Glutamatergic neuron (in vitro differentiated cells): ENCODE measurements at places on chromosomes 11 and 22.

GRCh38 chr11:47001781-47002181, 65.2 kb downstream of the CSTPP1 start:
- H3K4me3 ChIP-seq: no peak overlapping the region
- DNase-seq: no peak
- no peaks in the 10 kb centered on the region for H3K27me3 ChIP-seq
- no peaks in the 10 kb centered on the region for H3K36me3 ChIP-seq
- peaks cover 3% of the 10 kb centered on the region for H3K4me1 ChIP-seq

DNA sequence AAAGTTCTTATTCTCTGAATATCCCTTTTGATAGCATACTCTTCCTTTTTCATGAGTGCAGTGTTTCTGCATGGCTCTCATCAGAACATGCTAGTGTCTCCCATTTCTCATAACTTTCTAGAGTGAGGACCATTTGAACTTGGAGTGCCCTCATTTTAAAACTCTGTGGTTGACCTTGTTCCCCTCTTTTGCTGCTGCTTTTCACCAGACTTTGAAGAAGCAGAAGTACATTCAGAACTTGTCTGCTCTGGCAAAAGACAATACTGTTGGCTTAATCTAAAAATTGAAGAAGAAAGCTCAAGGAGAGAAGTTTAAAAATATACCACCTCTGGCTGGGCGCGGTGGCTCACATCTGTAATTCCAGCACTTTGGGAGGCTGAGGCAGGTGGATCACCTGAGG, 35.0 kb downstream of the PPARA start:
- H3K27me3 ChIP-seq: peaks cover 4% of the 10 kb centered on the region
- no peak overlapping the region for H3K27ac ChIP-seq
- H3K36me3 ChIP-seq: peaks cover 23% of the 10 kb centered on the region
- H3K4me3 ChIP-seq: no peak overlapping the region
- DNase-seq: no peak
- no peaks in the 10 kb centered on the region for H3K4me1 ChIP-seq

- no peaks in the 10 kb centered on the region for H3K27me3 ChIP-seq
- H3K4me3 ChIP-seq: no peak overlapping the region
- peaks cover 9% of the 10 kb centered on the region for H3K4me1 ChIP-seq
- no peak for DNase-seq
- peaks cover 4% of the 10 kb centered on the region for H3K36me3 ChIP-seq
These were observed 35.0 kb upstream of the ADORA2A start for GRCh38 chr22:24392218-24392931.

DNA sequence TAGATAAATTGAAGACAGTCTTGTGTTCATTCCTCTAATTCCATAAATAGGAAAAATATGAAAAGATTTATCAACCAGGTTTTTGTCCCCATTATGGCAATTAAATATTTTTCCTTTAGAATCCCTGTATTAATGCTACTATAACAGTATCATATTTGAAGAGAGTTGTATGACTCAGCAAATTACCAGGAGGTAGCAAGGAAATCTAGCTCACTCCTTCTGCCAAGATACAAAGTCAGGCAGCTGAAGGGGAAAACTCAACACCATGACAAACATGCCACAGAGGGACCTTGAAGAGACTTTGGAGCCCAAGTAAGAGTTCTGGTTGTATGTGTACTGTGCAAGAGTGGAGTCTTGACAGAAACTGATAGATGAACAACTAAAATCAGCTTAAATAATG, 143.3 kb downstream of the GUCY1A2 start:
- no peaks in the 10 kb centered on the region for H3K27me3 ChIP-seq
- H3K4me3 ChIP-seq: no peak overlapping the region
- no peaks in the 10 kb centered on the region for H3K4me1 ChIP-seq
- H3K36me3 ChIP-seq: no peaks in the 10 kb centered on the region
- no peak for DNase-seq
- H3K27ac ChIP-seq: no peak overlapping the region
